Dermis blood vessel endothelial cell (primary cell): ENCODE measurements at places on chromosomes 6 and 20. TPM values are rescaled to one million over a fixed set of nuclear protein-coding genes. Genes with fewer than 3 reads are reported as not detected.

Gene PACSIN1
- not detected in 2 replicates for total RNA-seq

Gene TRIM10
- not detected in 2 replicates for total RNA-seq

Gene FLRT3
- total RNA-seq, result 0.51 and 1.3 TPM in 2 replicates

Gene C6orf118
- not detected in 2 replicates for total RNA-seq

Gene FGD2
- total RNA-seq, result not detected in 2 replicates

Gene UNC93A
- not detected in 2 replicates for total RNA-seq

Gene TSBP1
- not detected in 2 replicates for total RNA-seq

Gene CST4
- not detected in 2 replicates for total RNA-seq

Gene RCAN2
- 0.19 and 0.34 TPM in 2 replicates for total RNA-seq

DNA sequence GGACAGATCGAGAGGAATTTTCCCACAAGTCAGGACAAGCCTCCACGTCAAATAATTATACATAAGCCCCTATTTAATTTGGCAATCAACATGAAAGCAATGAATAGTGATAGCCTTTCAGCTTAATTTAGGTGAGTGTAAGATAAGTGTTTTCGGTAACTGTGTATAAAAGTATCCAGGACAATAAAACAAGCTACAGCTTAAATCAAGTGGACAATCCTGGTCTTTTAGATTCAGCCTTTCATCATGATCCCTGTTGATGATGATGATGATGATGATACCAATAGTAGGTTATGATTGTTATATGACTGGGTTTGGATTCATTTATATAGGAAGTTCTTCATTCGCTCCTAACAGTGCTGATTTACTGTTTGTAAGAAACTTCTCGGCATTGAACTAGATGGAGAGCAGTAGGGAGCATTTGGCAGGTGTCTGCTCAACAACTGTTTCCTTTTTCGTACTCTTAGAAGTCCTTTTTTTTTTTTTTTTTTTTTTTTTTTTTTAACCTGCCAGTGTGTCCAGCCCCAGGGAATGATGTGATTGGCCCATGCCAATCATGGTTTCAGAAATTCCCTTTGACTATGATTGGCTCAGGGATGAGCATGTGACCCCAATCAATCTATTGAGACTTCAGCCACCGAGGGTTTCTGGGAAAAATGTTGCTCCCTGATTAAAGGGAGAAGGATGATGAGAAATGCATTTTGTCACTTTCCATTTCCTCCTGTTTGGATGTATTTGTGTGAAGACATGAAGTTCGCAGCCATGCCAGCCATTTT is 11.3 kb upstream of the RNF182 start:
- peak; percentile 14 for DNase-seq

- no peak for DNase-seq
Observed at GRCh38 chr6:142738035-142738396, 207.0 kb downstream of the HIVEP2 start.

DNA sequence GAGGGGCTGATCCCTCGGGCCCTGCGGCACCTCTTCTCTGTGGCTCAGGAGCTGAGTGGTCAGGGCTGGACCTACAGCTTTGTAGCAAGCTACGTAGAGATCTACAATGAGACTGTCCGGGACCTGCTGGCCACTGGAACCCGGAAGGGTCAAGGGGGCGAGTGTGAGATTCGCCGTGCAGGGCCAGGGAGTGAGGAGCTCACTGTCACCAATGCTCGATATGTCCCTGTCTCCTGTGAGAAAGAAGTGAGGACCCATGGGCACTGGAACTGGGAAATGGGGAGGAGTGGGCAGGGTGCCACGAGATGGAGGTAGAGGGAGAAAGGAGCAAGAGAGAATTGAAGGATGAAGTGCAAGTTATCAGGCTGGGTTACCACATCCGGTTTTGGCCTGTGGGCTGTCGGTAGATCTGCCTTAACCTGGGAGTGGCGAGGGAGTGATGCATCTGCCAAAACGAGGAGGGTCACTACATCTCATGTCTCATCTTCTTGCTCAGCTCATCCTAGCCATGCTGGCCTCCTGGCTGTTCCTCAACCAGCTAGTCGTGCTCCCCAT is 5.4 kb upstream of the PHF1 start:
- no peak for DNase-seq

- DNase-seq, result peak; percentile 10
Observed at GRCh38 chr6:157432231-157432891, 51.4 kb downstream of the ZDHHC14 start.

- DNase-seq, result peak; percentile 97
Observed at GRCh38 chr20:63682384-63683139, 13.9 kb upstream of the TNFRSF6B start.

- DNase-seq, result peak; percentile 16
Observed at GRCh38 chr6:42088101-42088591, 37.8 kb downstream of the TAF8 start.

GRCh38 chr20:44796311-44796710 is 14.0 kb downstream of the RIMS4 start:
- DNase-seq, result no peak

DNA sequence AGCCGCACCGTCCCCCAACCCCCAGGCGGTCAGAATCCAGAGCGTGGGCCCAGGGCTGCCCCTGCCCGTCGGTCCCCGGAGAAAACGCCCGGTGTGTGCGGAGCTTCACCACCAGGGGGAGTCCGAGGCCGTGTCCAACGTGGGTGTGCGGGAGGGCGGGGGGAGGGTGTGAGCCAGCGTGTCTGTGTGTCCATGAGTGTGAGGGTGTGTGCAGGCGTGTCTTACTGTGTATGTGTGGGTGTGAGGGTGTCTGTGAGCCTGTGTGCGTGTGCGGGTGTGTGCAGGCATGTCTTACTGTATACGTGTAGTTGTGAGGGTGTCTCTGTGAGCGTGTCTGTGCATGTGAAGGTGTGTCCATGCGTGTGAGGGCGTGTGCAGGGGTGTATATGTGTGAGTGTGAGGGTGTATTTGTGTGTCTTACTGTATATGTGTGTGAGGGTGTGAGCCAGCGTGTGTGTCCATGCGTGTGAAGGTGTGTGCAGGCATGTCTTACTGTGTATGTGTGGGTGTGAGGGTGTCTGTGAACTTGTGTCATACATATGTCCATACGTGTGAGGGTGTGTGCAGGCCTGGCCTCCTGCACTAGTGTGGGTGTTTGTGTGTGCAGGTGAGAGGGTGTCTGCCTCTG is 24.6 kb upstream of the GATA5 start:
- DNase-seq, result peak; percentile 80

GRCh38 chr6:29887330-29887818 is 55.0 kb upstream of the HLA-A start:
- peak; percentile 17 for DNase-seq

- no peak for DNase-seq
Observed at GRCh38 chr6:41072836-41073202, at the start of gene NFYA. Gene NFYA, plus strand, starts transcription at chr6:41072974. Its CDS starts 6,116 bp downstream, at chr6:41079090.

- peak; percentile 11 for DNase-seq
Observed at GRCh38 chr6:28769626-28770402, 154.0 kb downstream of the TRIM27 start.

DNA sequence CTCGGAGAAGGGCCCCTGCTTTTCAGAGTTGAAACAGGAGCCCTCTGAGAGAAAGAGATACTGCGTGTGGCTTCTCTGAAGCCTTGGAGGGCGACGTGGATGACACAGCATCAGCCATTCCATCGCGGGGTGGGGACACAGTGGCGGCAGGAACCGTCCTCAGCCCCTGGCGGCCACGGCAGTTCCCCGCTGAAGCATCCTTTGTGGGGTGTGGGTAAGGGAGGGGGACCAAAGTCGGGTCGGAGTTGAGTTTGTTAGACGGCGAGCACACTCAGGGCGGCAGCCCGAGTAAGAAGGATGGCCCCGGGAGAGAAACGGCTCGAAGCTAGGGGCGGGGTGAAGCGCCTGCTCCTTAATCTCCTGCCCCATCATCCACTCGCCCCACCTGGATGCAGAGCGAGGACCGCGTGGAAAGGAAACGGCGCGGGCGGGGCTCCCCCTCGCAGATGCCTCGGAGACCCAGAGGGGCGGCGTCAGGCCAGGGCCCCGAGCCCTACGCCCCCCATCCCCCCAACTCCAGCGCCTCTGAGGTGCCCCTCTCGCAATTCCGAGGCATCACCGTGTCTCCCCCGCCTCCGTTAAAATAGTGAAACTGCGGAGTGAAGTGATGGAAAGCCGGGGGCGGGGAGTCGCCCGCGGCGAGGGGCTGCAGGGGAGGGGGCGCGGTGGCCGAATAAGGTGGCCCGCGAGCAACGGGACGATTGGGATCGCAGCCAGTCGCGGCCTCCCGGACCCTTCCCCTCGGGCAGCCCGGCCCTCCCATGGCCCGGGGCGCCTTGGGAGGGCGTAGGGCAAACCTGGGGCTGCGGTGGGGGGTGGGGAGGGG is 796 bp upstream of the RREB1 start:
- DNase-seq, result no peak

GRCh38 chr6:168016721-168017525 is 19.5 kb downstream of the KIF25 start:
- DNase-seq, result no peak

- DNase-seq, result no peak
Observed at GRCh38 chr20:2227861-2228260, 67.9 kb upstream of the TGM3 start.

GRCh38 chr20:31693987-31694661 is 28.5 kb downstream of the BCL2L1 start:
- DNase-seq, result no peak

GRCh38 chr6:17347012-17347411 is 46.4 kb upstream of the CAP2 start:
- no peak for DNase-seq

DNA sequence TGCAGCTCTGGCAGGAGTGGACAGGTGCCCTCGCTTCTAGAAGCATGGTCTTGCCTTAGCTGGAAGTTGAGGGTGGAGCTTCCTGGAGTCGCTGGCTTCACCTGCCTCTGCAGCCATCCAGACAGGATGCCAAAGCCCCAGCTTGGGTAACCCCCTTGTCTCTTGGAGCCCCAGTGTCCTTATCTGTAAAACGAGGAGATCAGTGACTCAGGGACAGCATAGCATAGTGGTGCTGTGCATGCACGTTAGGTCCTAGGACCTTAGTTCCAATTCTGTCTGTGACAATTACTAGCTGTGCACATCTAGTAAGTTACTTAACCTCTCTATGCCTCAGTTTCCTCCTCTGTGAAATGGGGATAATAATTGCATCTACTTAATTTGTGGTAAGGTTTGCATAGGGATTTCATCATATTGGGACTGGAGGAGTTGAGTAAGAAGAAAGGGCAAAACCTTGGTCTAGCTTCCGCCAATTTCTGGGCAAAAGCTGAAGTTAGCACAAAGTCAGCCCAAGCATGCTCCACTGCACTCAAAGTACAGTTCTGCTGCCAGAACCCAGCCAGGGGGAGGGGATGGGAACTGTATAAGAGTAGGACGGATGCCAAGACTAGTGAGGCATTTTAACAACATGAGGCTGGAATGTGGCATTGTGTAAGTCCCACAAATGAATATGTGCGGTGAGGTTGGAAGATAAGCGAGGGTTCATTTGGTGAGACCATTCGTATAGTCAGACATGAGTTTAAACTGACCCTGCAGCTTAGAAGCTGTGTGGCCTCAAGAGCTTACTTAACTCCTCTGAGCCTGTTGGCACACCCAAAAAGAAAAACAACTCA is 24.5 kb downstream of the TOX2 start:
- peak; percentile 92 for DNase-seq

GRCh38 chr6:155782739-155783459 is 327.3 kb upstream of the NOX3 start:
- DNase-seq, result no peak

- no peak for DNase-seq
Observed at GRCh38 chr6:56671160-56671559, 28.5 kb upstream of the DST start.

GRCh38 chr6:37241775-37242428 is 15.7 kb upstream of the TBC1D22B start:
- DNase-seq, result no peak

DNA sequence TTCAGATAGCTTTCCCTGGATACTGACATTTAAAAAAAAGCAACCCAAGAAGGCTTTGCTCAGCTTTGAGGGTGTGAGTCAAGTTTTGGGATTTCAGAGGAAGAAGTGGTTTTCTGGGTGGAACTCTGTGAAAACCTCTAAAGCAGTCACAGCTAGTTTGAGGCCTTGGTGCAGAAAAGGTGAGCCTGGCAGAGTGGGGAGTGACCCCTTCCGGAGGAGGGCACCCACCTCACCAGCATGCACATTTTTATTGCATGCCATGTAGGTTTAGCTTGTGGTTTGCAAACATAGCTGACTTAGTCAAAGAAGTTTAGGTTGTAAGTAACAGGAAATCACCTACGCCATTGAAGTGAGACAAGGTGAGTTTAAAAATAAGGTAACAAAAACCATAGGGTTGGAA is 146.8 kb upstream of the PMEPA1 start:
- no peak for DNase-seq

DNA sequence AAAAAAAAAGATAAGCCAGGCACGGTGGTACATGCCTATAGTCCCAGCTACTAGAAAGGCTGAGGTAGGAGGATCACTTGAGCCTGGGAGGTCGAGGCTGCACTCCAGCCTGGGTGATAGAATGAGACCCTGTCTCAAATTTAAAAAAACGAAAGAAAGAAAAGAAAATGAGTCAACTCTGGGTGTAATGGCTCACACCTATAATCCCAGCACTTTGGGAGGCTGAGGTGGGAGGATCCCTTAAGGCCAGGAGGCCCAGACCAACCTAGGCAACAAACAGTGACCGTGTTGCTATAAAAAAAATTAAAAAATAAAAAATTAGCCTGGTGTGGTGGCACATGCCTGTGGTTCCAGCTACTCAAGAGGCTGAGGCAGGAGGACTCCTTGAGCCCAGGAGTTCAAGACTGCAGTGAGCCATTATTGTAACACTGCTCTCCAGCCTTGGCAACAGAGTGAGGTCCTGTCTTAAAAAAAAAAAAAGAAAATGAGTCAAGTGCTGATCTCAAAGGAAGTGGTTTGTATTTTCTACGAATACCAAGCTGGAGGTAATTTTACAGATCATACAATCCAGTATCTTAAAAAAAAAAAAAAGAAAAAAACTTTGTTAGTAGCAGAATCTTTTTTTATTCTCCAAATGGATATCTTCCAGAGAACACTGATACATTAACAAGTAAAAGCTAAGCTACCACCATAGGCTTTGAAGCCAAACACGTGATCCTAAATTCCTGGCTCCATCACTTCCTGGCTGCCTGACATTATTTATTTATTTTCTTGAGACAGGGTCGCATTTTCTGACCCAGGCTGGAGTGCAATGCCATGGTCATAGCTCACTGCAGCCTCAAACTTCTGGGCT is 5.7 kb downstream of the COMMD7 start:
- peak; percentile 64 for DNase-seq

- DNase-seq, result no peak
Observed at GRCh38 chr6:7986219-7986618, 75.6 kb upstream of the TXNDC5 start.

- DNase-seq, result no peak
Observed at GRCh38 chr20:19785983-19786285, 27.9 kb downstream of the RIN2 start.

DNA sequence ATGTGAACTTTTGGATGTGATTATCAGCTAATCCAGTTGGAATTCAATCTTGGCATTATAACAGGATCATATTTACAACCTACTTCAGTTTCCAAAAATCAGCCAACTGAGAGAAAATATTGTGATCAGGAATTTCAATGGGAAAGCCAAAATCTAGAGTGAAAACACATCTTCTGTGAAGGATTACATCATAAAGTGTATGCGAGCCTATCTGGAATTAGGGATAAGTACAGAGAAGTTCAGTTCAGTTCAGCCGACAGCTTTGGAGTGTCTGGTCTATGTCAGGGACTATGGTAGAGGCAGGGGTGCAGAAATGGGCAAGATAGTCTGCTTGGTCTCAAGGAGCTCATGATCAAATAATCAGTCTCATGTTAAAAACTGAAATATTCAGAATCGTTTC is 12.3 kb upstream of the PRIM2 start:
- DNase-seq, result no peak

- no peak for DNase-seq
Observed at GRCh38 chr20:2518558-2518957, 9.8 kb upstream of the ZNF343 start.
